ENCODE measurements at places on chromosomes 3 and 15.
A peak's percentile ranks its signal among the peaks of the same experiment; 100 is the strongest.

DNA sequence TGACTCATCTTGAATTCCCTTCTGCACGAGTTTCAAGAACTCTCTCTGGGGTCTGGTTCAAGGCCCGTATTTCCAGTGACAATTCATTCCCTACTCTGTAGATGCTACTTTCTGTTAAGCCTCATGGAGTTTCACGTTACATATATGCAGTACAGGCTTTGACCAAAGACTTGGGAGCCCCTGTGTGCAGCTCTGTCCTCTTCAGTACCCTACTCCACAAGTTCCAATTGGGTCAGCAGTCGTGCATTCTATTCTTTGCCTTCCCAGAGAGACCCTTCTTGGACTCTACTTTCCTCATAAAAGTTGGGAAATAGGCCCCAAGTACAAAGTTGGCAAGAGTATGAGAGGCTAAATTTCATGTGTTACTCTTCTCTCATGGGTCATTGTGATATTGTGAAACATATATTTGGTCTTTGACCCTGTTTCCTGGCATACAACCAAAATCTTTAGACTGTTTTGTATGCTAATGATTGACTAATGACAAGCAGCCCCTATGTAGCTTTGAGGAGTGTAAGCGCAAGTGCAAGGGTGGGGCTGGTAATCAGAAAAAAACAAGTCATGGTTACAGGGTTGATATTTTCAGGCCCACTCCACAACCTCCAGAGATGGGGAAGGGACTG, 15.0 kb upstream of the CCDC50 start:
- DNase-seq = no peak

GRCh38 chr3:99373088-99373845, 265.1 kb upstream of the COL8A1 start:
- DNase-seq = no peak

GRCh38 chr3:133996996-133997395, 32.7 kb downstream of the SLCO2A1 start:
- no peak for DNase-seq

- no peak for DNase-seq
Observed at GRCh38 chr3:167736264-167736787, 805 bp downstream of the SERPINI1 start.

- DNase-seq = peak; percentile 77
Observed at GRCh38 chr3:149808209-149808829, 4.7 kb upstream of the RNF13 start.

DNA sequence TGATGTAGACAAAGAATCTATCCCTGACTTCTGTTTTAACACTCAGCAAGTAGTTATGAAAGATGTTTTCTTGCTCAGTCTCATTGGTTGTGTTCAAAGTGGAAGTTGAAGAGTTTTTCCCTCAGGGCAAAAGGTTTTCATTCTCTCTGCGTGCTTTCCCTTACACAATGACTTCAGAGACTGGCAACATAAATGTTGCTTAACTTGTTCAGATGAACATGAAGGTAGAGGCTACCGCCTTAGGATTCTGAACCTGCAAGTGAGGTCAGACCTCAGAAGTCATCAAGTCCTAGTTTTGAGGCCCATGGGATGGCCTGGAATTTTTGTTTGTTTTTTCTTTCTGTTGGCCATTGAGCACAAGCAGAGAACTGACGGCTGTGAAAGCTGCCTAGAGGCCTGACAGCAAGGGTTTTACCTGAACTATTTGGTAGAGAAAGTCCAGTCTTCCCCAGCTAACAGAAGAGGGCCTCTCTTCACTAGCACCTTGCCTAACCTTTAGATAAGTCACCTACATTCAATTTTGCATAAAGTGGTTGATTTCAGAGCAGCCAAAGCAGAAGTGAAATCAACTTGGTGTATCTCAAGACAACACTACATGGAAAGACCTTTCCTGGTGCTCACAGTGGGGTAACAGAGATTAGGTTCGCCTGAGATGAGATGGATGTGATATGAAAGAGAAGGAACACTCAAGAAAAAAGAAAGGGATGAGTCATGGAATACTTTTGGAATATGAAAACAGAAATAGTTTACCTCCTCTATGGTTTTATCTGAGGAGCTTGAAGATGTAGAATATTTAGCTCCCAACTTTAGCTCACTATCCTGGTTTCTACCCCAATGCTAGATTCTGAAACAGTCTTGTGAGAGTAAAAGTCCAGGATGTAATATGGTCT, 53.6 kb upstream of the AP4E1 start:
- DNase-seq = no peak

GRCh38 chr3:196788528-196788927, 48.9 kb downstream of the PAK2 start:
- DNase-seq = no peak

DNA sequence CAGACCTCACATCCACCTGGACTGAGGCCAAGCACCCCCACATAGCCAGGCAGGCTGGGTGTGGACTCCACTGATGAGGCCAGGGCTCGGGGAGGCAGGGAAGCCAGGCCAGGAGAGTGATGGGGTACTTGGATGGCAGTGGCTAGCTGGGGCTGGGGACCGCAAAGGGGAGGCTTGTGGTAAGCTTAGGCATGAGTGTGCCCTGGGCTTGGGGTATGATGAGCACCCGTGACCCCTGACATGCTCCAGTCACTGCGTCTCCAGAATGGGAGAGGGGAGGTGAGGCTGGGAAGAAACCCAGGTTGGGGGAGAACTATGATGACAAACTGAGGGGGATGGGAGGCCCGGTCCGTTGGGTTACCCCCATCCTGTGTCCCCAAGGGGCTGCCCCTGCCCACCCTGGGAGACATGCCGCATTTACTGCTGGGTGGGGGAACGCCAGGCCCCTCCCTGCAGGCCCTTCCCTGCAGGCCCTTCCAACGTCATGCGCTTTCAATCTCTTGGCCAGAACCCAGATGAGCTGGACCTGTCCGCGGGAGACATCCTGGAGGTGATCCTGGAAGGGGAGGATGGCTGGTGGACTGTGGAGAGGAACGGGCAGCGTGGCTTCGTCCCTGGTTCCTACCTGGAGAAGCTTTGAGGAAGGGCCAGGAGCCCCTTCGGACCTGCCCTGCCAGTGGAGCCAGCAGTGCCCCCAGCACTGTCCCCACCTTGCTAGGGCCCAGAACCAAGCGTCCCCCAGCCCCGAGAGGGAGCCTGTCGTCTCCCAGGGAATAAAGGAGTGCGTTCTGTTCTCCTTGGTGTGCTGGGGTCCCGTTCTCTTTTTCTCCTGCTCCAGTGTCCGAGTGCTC, 34.1 kb downstream of the TSPAN3 start:
- no peak for DNase-seq

GRCh38 chr15:58182460-58183163, 44.4 kb downstream of the AQP9 start:
- peak; percentile 40 for DNase-seq

DNA sequence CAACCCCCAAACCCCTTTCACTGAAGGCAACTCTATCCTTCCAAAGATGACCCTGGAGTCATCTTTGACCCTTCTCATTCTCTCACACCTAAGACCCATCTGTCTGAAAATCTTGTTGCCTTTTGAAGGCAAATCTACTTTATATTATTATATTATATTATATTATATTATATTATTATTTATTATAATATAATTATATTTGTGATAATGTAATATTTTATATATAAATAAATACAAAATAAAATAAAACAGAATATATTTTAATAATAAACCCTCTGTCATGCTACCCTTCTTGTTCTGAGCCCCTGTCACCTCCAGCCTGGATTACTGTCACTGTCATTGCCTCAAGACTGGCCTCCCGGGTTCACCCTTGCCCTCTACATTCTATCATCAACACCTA, 5.0 kb upstream of the PROK2 start:
- DNase-seq = no peak

GRCh38 chr3:193997228-193998122, 138.5 kb upstream of the HES1 start:
- DNase-seq = no peak

GRCh38 chr3:136932523-136932922, 25.3 kb upstream of the IL20RB start:
- no peak for DNase-seq

DNA sequence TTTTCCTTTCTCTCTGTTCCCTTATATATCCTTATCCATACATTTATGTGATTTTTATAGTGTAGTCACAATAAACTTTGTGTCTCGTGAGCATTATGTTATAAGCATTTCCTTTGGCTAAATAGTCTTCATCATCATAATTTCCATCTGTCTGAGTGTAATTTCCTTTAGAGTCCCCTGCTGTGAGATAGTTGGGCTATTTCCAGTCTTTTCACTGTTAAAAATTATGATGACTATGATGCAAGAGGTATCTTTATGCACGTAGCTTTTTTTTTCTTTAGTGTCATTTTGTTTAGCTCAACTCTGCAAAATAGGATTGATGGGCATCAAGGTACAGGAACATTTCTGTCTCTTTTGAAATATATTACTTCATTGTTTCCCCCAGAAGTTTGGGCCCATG, 26.9 kb upstream of the CA12 start:
- no peak for DNase-seq

DNA sequence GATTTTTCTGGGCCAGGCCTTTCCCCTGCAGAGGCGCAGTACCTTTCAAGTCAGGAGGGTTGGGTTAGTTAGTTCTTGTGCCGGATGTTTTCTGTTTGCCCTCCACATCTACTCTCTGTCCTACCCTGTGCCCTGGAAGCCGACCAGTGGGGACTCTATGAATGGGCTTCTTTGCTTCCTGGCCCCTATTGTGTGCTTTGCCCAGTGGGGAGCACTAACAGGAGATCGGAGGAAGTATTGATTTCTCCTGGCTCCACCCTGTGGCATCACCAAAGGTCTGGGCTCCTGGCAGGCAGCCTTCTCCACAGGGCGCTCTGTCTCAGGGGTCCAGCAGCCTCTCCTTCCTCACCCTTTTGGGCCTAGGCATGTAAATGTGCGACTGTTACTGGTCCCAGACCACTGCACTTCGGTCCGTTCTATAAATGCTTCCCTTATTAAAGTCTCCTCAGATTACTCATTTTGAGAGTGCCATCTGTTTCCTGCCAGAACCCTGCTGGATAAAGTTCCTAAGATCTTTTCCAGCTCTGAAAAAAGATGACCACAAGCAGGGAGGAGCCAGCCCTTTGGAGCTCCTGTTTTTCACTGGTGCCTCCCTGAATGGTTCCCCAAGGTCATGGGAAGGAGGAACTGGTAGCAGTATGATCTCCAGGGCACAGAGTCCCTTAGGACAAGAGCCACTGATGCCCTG, 44.5 kb downstream of the CTDSPL start:
- DNase-seq = no peak

DNA sequence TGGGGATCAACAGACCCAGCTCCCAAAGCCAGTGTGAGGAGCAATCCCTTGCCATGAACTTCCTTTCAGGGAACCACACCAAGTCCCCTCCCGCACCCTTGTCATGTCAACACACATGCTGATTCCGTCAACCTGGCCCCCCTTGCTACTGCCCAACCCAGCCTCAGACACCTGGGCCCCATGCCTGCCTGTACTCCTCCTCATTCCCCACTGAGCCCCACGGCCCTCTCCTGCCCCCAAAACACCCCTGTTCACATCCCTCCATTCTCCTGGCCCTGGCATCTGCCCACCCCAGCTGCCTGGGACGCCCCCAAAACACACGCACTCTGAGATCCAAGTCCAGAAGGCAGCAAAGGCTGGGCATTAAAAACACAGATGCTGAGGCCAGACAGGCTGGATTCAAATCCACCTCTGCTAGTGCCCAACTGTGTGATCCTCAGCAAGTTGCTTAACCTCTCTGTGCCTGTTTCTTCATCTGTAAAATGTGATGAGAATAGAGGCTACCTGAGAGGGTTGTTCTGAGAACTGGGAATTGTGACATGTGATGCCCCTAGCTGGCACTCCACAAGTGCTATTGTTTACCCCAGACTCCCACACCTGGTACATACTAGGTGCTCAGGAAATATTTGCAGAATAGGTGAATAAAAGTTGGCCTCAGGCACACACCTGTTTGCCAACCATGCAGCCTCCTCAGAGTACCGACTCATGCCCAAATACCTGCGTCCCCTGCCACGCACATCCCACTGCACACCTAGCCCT, 2.3 kb downstream of the PLXND1 start:
- DNase-seq = no peak

- no peak for DNase-seq
Observed at GRCh38 chr3:167671878-167672427, 18.2 kb upstream of the WDR49 start.

GRCh38 chr15:73617913-73618312, 15.3 kb downstream of the NPTN start:
- no peak for DNase-seq

DNA sequence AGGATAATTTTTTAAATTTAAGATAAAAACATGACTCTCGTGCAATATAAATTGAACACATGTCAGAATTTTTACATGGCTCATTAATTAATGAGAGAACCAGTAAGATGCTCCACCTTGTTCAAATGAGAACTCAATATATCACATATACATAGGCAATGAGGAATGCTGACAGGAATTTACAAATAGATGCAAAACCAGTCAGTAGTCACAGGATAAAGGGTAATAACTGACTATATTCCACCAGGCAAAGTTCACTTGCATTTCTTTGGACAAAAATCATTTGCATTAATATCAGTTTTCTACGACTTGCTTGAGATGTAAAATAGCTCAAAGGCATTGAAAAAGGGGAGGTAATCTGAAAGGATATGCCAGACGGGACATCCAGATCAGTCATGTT, 139.4 kb downstream of the STAC start:
- no peak for DNase-seq

GRCh38 chr15:72050700-72051099, 67.2 kb downstream of the MYO9A start:
- DNase-seq = no peak

GRCh38 chr3:156826144-156826895, at the start of gene LEKR1:
TSS of gene LEKR1 (plus strand) at chr3:156826353. CDS start at chr3:156829330, 2,977 bp downstream.
- DNase-seq = no peak

- no peak for DNase-seq
Observed at GRCh38 chr3:114539525-114539924, 245.7 kb downstream of the TIGIT start.

DNA sequence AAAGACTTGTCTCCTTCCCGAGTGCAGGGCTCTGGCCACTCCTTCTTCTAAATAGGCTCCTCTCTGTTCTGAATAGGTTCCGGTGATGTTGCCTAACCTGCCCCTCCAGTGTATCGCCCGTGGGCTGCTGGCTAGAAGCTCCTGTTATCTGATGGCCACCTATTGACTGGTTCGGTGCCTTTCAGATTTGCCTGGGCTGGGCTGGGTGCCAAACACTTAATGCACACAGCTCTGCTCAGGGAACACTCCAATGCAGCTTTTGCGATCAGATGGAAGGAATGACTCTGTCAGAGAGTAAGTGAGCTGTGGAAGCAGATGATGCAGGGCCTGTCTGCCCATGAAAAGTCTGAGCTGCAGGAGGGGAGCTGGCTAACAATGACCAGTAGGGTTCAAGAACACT, 112.9 kb downstream of the CORO2B start:
- DNase-seq = peak; percentile 13

GRCh38 chr3:176554264-176554663, 643.0 kb downstream of the TBL1XR1 start:
- no peak for DNase-seq

- DNase-seq = no peak
Observed at GRCh38 chr3:122064326-122064725, 9.2 kb downstream of the CD86 start.

GRCh38 chr15:76147906-76148570, 88.3 kb downstream of the TMEM266 start:
- DNase-seq = peak; percentile 51

- no peak for DNase-seq
Observed at GRCh38 chr15:25058080-25058785, 103.4 kb downstream of the SNRPN start.

GRCh38 chr15:98955961-98956723, 51.5 kb downstream of the PGPEP1L start:
- DNase-seq = no peak

All from COLO829 (cell line).